Endodermal cell (in vitro differentiated cells): ENCODE measurements at places on chromosomes 11 and 22.

- no peak for DNase-seq
Observed at GRCh38 chr11:78834886-78835285, 260.2 kb upstream of the NARS2 start.

GRCh38 chr11:90476442-90477007 lies 253.7 kb upstream of the CHORDC1 start:
- DNase-seq, result peak; percentile 77

- DNase-seq, result no peak
Observed at GRCh38 chr11:129573161-129573560, 197.5 kb downstream of the BARX2 start.

GRCh38 chr11:47253660-47254059 lies 4.1 kb upstream of the NR1H3 start:
- no peak for DNase-seq

DNA sequence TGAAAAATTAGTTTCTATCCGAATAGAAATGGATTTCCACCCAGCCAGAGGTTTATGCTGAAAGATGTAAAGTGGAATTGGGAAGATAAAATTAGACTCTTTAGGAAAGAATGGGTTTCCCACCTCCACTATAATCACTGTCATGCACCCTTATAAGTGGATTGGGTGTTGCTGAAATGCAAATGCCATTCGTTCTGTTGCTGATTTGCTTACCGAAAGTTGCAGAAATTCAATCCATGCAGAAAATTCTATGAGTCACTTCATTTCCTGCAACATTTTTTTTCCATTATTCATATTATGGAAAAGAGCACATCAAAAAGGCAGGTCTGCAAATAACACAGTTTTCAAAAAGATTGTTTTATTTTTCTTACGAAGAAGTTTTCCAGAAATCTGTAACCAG lies 65.6 kb downstream of the LDLRAD3 start:
- no peak for DNase-seq

DNA sequence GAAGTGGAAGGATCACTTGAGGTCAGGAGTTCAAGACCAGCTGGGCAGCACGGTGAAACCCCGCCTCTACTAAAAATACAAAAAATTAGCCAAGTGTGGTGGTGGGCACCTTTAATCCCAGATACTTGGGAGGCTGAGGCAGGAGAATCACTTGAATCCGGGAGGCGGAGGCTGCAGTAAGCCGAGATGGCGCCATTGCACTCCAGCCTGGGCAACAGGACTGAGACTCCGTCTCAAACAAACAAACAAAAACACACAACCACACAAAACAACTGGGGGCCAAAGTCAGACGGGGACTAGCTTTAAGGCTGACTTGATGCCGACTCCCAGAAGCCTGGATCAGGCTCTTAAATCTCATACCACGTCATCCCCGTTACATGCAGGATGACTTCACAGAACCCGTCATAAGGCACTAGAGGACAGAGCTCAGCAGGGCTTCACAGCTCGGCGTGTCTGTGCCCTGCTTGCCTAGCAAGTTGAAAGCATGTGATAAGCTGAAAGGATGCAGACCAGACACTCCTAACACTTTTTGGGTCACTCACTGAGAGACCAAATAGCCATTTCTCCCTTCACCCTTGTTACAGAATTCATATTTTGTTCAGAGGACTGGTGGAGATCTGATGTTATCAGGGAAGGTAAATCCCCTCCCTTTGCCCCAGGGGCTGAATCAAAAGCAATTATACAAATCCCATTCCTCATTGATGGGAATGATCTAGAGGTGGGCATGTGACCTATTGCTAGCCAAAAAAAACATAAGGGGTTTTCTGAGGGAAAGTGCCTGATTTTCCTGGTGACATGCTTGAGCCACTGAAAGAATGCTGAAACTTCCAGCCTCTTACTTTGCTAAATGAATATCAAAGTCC lies 65.4 kb downstream of the GAB2 start:
- peak; percentile 60 for DNase-seq

GRCh38 chr11:124961972-124962609 lies 8.1 kb downstream of the CCDC15 start:
- DNase-seq, result no peak

GRCh38 chr11:77457340-77457739 lies 16.6 kb downstream of the PAK1 start:
- DNase-seq, result no peak

DNA sequence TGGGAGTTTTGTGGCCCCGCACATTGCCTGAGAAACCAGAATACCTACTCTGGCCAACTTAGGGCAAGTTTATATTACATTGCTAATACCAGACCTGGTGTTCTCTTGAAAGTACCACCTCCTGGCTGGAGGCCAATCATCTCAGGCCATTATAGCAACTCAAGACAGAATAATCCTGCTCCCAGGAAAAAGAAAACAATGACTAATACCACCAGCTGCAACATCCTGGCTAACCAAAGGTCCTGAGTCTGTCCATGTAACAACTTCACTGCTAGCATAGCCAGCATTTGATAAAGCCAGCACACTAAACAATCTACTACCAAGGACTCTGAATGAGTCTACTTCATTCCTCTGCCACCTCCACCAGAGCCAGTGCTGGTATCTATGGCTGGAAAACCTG lies 1298.7 kb upstream of the CNTN5 start:
- peak; percentile 48 for DNase-seq

DNA sequence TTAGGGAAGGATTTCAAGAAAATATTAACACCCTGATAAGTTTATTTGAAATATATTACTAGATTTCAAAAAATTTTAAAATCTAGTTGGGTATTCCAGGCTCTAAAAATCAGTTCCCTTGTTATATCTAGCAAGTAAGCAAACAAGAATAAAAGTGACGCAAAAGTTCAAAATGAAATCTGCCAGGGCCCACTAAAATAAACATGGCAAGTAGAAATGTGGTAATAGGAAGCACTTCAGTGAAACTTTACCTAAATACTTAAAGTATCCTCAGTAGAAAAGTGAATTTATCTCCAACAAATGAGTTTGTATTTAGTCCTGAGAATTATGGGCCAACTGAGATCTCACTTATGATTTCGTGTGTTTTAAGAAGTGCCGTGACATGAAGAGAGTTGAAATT lies 23.6 kb downstream of the POLD3 start:
- no peak for DNase-seq

- no peak for DNase-seq
Observed at GRCh38 chr11:129705933-129706332, 109.7 kb upstream of the TMEM45B start.

DNA sequence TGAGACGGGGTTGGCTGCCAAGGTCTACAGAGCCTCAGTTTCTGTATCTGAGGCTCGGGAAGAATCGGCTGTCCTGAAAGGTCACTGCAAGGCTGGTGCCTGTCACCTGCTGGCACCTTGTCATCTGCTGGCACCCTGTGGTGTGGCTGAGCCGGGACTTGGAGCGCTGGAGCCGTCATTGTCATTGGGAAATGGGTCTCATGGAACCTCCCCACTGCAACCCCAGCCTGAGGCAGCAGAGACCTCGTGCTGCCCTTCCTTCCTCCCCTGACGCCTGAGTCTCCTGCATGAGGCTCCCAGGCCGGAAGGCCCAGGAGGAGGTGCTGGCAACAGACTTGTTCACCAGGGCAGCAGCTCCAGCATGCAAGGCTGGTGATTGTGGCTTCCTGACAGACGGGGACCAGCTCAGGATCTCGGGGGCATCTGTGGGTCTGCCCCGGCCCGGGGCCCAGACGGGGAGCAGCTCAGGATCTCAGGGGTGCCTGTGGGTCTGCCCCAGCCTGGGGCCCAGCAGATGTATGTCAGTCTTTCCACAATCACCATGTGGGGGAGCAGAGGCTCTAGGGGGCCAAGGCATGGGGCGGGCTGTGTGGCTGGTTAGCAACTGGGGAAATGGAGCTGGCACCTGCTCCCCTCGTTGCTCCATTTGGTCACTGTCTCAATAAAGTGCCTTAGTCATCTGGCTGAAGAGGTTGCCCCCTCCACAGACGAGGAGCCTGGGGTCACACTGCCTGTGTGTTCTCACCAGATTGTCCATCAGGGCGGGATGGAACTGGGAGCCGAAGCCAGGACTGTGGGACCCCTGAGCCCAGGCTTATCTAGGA lies 668.7 kb downstream of the BRD1 start:
- DNase-seq, result no peak

- no peak for DNase-seq
Observed at GRCh38 chr22:40210818-40211217, 33.1 kb downstream of the TNRC6B start.

DNA sequence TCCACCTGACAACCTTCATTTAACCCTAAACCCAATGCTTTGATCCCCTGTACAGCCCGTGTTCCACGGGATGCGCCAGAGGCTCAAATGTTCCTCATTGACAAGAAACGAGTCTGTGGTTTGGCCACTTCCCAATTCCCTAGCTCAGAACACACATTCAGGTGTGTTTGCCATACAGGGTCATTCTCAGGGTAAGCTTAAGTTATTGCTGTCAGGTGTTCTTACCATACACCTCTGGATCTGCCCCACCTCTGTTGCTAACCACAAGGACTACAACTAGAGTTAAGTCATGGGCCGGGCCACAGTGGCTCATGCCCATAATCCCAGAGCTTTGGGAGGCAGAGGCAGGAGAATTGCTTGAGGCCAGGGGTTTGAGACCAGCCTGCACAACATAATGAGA lies 45.6 kb upstream of the POLD3 start:
- no peak for DNase-seq

GRCh38 chr11:122516686-122517085 lies 138.8 kb upstream of the UBASH3B start:
- DNase-seq, result no peak

DNA sequence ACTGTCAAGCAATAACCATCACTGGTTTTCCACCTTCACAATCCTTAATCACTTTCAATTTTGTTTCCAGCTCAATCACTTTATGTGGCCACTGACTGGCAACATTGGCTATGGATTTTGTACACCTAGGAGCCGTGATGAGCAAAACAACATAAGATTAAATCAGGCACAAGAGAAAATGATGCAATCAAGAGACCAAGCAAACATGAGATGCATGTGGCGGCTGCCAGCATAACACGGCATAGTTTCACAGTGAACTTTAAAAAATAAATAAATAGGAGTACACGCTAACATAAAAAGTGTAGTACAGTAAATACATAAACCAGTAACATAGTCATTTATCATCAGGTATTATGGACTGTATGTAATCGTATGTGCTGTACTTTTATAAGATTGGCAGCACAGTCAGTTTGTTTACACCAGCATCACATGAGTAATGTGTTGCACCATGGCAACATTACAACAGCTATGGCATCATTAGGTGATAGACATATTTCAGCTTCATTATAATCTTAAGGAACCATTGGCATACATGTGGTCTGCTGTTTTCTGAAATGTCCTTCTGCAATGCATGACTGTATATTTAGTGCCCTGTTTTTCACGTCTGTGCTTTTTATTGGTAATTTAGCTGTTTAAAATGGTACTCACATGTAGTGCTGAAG lies 83.3 kb upstream of the PRDM11 start:
- no peak for DNase-seq

GRCh38 chr22:17056058-17056457 lies 28.7 kb upstream of the IL17RA start:
- DNase-seq, result no peak

- no peak for DNase-seq
Observed at GRCh38 chr11:112839051-112839450, 122.2 kb upstream of the NCAM1 start.

DNA sequence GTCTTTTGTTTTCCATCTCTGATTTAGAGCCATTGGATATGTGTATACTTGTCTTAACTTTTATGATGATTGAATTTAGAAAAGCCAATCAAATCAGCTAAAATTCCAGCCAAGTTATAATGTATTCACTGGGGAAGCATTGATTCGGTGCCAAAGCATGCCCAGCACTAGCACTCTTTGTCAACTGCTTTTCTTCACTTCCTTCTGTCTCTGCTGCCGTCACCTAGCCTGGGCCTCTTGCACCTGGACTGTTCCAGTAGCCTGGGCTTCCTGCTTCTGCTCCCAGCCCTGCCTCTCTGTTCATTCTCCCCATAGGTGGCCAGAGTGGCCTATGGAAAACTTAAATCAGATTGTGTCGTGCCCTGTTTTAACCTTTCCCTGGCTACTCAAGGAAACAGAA lies 80.7 kb downstream of the NAV2 start:
- DNase-seq, result no peak

DNA sequence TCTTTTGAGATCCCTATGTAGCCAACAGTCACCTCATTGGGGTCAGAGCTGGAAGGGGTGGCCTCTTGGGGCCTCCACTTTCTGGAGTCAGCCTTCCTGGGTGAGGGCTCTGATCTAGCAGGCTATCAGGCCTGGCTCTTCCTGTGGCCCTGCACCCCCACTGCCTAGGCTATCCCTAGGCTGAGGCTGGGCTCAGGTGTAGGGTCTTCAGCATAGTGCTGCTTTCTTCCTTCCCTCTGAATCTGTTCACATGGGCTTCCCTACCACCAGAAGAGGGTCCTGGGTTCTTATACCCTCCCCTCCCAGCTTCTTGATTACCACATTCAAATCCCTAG lies 456 bp upstream of the SPI1 start:
- DNase-seq, result no peak

DNA sequence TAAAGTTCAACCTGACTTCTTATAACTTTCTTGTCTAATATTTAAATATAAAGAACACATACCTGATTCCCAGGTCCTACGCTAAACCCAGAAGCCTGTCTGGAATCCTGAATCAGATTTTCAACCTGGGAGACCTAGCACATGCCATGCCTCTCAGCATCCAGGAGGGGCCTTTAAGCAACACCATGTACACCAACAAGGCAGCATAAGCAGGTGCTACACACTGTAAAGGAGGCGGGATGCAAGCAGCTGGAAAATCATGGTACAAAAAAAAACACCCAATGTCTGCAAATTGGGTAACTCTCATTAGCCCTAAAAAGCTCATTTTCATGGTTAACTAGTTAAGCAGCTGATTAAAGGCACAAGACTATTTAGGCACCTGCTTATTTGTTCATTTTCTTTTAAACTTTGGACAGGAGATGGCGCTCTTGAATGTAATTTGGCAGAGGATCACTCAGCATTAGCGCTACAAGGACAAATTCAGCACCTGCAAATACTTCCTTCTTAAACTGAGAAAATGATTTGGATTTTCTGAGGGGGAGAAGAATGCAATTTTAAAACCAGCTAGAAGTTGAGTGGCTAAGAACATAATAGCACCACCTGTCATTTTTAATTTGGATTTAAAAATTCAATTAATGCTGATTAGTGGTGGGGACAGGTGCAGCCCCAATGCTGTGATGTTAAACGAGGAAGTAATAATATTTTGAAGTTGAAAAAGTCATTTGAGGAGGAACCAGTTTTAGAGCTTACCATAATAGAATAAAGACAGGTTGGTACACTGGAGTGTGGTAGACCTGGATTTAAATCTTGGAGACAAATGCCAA lies 104.0 kb downstream of the FAR1 start:
- DNase-seq, result no peak

- DNase-seq, result no peak
Observed at GRCh38 chr11:103042161-103042560, 49.8 kb downstream of the DCUN1D5 start.

GRCh38 chr11:29125606-29126005 lies 891.2 kb downstream of the KCNA4 start:
- no peak for DNase-seq
